Activated T-cell treated with anti-CD3 and anti-CD28 coated beads, Interleukin-2, amount 50 U/mL, for 72 hours (primary cell): ENCODE measurements at places on chromosomes 7 and 10. TPM values are rescaled to one million over a fixed set of nuclear protein-coding genes. Genes with fewer than 3 reads are reported as not detected.

- DNase-seq: no peak
These were observed 751.1 kb downstream of the GRM8 start for GRCh38 chr7:126501617-126502016.

- no peak for DNase-seq
These were observed 104.7 kb upstream of the ARMC3 start for GRCh38 chr10:22823109-22823508.

EPHA1 gene
- 4.2 TPM for total RNA-seq

COL17A1 gene
- total RNA-seq: not detected

DNA sequence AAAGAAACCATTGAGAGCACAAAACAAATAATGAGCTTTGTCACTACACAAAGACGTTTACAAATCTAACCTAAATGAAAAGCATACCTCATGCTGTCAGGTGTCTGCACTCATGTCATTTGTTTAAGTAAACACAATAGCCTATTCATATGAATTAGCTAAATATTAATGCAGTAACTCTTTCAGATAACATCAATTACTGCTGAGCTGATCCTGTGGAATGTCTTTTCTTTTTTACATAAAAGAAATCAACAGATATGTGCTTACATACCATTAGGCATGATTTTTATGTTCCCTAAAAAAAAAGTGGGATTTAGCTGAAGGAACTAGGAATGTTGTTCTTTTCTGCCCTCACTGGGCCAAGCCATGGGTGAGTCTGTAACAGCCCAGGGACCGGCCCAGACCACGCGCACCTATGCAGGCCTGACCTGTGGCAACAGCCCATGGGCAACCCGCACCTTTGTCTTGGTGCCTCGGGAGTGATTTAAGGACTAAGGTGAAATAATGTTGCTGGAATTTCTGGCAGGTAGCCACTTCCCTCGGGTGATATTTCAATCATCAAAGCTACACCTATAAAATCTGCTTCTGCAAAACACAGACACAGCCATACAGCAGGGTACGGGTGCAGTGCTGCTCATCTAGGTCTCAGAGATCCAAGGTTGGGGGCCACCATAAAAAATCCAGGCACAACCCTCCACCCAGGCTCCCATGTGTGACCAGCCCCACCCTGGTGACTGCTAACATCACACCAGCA, 44.6 kb downstream of the FGFR2 start:
- no peak for DNase-seq

THSD7A gene
- not detected for total RNA-seq

DNA sequence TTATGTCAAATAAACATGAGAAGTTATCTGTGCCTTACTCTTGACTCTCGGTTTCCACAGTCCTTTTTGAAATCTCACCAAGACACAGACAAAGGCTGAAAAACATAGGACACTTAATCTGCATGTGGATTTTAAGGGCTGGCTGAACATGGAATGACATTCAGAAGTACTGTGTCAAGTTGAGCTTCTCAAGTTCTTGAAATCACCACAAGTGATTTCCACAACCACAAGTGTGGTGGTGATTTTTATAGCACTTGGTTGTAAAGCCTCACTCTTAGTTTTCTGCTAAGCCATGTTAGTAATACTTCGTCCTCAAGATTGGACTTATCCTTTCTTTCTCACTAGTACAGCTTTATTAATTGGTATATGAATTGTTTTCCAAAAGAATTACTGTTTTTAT, 29.6 kb downstream of the FOXP2 start:
- DNase-seq: no peak

GRCh38 chr10:19638182-19638895, 177.9 kb upstream of the PLXDC2 start:
- DNase-seq: no peak

DNA sequence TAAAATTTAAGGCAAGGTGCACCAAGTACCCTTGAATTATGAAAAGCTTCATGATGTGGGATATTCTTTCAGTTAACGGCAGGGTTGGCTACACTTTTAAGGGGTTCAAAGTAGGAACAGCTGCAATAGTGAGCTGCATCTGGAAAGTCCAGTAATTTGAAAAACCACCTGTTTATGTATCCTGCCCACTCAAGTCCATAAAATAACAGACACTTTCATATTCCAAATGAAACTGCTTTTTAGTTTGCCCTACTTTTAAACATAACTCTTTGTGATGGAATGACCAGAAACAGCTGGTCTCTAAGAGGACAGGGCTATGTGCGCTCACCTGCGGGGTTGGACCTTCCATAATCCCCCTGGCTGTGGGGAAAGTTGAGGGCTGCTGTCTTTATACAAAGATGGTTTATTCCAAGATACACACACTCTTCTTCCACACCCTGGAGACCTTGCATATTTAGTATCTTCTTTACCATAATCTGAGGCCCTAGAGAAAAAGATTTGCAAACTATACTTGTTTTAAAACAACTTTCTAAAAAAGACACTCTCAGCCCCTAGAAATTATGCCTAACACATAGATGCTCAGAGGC, 7.4 kb downstream of the CAV1 start:
- DNase-seq: no peak

- no peak for DNase-seq
These were observed 188.9 kb downstream of the ADAM12 start for GRCh38 chr10:126199221-126199998.

DNA sequence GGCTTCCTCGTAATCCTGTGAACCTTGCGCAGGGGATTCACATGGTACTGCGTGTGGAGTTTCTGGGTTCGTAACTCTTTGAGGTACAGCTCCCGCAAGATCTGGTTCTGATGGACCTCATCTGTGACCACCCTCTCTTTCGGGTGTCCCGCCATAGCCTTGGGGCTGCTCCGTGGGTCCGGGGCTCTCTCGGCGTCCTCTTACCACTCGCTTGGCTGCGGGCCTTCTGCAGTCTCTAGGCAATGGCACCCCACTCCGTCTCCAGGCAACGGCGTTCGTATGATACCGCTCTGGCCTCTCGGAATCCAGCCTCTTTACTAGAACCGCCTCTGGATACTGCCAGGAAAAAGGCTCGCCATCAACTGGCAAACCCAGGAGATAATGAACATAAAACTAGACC, 54.7 kb upstream of the AMPH start:
- no peak for DNase-seq

DNA sequence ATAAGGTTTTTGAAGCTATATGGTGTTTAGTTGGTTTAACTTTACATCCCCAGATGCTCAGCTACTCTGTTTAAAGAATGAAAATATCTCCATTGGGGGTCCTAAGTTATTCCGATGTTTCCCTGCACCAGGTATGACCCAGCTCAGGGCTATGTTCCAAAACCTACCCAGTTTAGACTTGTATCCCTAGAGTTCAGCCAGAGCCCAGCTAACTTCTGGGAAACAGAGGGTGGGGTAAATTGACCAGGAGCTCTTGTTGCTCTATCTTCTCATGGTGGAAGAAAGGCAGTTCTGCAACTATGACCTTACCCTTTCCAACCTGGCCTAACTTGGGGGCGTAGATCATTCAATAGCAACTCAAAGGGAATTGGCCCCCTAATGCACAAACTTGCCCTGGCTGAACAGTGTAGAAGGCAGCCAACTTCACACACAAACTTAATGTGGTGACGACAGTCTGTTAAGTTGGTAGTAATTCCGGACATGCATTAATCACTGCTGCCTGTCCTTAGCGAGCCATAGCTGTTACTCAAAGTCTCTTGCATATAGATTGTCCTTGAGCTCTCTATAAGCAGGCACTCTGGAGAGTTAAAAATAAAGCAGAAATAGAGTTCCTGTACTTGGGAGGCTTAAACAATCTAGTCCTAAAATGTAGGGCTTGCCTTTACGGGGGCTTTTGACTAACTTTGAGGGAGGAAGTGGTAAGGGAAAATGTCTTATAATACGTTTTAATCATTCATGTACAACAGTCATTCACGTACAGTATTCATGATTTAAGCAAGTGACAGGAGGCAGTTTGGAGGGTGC, 5.3 kb upstream of the ZNRF2 start:
- no peak for DNase-seq

DNA sequence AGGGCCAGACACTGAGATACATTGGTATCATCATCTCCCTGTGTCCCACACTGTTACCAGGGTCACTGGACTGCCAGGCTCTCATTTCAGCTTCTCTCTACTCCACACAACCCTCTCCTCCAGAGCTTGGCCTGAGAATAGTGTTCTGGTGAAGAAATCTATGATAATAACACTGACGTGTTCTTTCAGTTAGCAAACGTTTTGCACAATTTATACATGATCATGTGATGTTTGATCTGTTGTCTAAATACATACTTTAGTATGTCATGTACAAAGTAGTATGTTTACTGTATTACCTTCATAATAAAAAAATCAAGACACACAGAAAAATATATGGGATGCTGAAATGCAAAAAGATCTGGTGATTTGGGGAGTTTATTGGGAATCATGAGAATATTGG, 5.0 kb downstream of the SLC16A9 start:
- no peak for DNase-seq
